ENCODE measurements at places on chromosomes 4 and X.

- DNase-seq = peak; percentile 24
Observed at GRCh38 chr4:2071912-2072867, 13.1 kb downstream of the NAT8L start.

GRCh38 chrX:137427816-137428215, 138.1 kb upstream of the ZIC3 start:
- no peak for DNase-seq

- DNase-seq = no peak
Observed at GRCh38 chr4:2172627-2173231, 69.2 kb downstream of the HAUS3 start.

- no peak for DNase-seq
Observed at GRCh38 chr4:147768113-147768512, 36.2 kb downstream of the ARHGAP10 start.

GRCh38 chr4:121869841-121870822, at the start of gene BBS7:
Gene BBS7, minus strand, starts transcription at chr4:121870474. Its CDS starts 161 bp downstream, at chr4:121870313.
- DNase-seq = peak; percentile 100
